ENCODE measurements at places on chromosomes 2 and 18.

DNA sequence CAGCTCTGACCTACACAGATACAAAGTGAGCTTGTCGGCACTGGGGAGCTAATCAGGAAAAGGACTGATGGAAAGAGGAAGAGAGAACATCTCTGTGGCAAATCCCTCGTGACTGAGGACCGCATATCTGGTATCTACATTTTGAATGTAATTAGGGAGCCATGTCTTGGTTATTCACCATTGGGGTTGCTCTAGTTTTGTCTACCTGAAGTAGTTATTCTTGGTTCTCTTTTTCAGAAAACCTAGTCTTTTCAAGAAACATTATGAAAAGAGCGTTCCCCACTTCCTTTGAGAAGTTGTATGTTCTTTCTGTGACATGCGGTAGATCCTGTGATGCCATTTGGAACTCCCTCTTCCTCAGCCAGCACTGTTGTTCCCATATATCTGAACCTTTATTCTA lies 104.4 kb downstream of the DOCK10 start:
- DNase-seq = no peak

DNA sequence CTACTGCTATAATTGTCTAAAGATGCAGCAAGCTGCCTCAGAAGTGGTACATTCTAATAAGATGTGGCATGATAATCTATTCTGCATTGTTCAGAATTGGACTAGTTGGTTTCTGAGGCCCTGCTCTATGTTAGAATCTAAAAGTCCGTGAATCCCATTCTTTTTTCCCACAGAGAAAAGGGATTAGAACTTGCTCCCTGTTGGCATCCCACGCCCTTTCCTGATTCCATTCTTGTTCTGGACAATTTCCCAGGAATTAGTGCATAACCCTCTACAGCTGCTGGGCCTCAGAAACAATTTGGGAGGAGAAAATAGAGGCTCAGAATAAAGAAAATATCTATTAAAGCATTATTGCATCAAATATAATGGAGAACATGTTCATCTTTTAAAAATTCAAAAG lies 282.7 kb downstream of the NRXN1 start:
- DNase-seq = no peak

DNA sequence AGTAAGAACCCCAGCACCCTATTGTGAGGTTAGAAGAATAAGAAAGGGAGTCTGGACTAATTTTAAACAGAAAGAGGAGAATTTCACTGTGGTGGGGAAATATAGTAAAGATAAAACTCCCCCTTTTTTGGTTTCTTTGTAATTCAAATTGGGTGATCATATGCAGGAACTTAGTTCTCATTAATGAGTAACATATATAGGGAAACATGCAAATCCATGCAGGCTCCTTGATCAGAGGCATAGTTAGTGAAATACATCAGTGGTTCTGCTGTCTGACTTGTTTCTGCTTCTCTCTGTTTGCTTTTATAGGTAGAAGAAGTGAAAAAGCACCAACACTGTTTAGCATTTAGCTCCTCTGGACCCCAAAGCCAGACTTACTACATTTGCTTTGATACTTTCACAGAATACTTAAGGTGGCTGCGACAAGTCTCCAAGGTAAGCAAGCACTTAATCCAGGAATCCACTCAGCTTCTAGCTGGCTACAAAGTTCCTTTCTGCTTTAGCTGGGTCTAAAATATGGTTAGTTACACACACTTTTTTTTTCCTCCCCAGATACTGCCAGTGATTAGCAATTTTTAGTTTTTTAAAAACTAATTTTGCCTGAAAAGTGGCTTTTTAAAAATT lies 123.2 kb downstream of the PHLPP1 start:
- no peak for DNase-seq

DNA sequence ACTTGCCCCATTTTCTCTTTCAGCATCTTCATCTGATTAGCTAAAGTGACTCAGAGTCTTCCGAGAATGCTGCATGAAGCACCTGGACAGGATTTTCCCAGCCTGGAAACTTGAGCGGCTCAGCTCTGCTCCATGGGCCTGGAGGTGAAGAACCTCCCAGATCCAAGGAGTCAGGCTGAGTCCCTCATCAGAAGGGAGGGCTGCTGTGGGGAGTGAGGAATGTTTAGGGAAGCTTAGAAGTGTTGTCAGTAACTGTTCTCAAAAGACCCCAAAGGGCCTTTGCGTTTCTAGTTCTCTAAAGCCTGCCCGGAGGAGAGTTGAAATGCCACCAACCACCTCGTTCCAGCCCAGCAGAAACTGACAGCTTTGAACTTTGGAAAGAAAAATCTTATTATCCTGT lies 157.1 kb downstream of the CLIP4 start:
- no peak for DNase-seq

- no peak for DNase-seq
Observed at GRCh38 chr2:16148632-16149348, 208.4 kb downstream of the MYCN start.

DNA sequence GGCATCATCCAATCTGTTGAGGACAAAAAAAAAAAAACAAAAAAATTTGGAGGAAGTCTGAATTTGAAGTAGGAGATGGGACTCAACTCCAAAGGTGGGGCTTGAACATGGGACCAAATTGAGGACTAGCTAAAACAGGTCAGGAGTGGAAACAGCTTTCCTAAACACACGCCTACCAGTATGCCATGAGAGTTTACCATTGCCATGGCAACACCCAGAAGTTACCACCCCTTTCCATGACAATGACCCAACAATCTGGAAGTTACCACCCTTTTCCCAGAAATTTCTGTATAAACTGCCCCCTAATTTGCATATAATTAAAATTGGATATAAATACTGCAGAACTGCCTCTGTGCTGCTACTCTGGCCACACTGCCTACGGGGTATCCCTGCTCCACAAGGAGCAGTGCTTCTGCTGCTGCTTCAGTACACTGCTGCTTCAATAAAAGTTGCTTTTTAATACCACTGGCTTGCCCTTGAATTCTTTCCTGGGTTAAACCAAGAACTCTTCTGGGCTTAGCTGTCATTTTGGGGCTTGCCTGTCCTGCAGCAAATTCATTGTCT lies 73.3 kb upstream of the FSIP2 start:
- DNase-seq = no peak

GRCh38 chr18:65227970-65228369 lies 522.8 kb upstream of the CDH7 start:
- no peak for DNase-seq

DNA sequence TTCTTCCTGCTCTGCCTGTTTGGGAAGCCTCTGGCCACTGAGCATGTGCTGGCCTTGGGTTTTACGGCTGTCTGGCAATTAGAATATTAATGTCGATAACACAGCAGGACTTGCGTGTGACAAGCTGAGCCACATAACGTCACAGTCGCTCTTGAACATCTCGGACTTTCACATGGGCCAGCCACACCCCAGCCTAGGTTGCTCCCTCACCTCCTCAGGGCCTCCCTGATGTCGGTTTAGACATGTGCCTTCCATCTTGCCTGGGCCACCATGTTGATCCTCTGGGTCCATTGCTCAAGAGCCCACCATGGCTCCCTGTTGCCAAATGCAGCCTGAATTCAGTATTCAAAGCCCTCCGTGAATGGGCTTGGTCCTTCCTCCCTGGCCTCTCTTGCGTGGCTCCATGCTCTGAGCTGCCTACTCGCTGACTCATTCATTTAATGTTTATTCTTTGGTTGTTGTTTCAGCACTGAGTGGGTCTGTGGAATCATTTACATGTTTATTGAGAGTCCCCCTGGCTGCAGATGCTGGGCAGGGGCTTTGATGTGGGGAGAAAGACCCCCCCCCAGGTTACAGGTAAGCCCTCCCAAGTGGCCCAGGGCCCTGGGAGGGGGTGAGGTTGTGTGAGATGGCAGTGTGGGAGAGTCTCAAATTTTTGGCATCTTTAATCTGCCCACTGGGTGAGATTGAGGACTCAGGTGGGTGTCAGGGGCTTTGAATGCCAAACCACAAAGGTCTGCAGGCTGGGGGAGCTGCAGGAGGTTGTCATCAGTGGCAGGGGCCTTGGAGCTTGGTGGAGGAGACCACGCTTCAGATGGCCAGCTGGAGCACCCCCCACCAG lies 62.0 kb downstream of the ODC1 start:
- DNase-seq = no peak

DNA sequence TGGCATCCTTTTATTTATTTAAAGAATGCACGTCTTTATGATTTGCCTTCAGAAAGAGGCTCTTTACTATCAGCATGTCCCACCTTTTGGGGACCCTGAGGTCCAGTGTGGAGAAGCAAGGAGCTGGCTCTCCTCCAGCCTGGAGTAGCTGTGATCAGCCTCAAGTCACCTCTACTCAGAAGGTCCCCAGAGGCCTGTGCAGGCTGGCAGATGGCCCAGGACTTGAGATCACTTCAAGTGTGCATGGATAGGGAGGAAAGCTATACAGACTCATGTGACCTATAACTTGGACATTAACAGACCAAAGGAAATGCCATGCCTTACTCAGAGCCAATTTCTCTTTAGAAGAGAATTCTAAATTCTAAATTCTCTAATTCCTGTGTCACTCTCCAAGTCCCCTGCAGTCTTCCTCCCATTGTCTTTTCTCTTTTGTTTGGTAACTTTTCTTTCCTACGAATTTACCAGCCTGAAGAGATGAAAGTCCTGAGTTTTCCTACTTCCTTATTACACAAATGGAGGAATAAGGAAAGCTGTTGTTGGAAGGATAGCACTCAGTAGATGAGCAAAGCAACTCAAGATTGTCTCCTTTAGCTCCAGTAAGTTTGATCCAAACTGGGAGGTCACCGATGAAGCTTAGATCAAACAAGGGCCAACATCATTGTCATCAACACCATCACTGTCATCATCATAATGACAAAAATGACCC lies 163.9 kb downstream of the GFPT1 start:
- no peak for DNase-seq

- no peak for DNase-seq
Observed at GRCh38 chr2:168155680-168156079, 91.7 kb downstream of the STK39 start.

DNA sequence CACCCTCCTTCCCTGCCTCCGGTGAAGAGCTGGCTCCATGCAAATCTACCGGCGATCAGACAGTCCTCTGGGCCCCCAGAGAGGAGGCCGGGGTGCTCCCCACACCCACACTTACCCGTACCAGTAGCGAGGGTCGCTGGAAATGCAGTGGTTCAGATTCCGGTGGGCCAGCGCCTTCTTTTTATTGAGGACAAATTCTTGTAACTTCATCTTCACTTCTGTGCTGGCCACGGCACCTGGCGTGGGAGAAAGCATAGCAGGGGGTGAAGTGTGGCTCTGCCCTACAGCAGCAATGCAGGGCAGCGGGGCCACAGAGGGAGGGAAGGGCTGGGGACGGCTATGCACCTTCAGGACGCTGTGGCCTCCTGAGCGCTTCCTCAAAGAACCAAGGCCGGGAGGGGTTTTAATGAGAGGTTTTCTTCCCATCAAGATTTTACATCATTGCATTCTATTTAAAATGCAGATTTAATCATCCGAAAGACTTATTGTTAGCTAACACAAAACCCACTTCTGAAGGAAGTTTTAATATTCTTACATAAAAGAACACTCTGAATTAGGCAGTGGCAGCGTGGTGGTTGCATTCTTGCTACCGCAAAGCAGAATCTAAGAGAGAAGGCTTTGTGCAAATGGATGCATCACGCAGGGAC lies 237.0 kb downstream of the HDAC4 start:
- no peak for DNase-seq

DNA sequence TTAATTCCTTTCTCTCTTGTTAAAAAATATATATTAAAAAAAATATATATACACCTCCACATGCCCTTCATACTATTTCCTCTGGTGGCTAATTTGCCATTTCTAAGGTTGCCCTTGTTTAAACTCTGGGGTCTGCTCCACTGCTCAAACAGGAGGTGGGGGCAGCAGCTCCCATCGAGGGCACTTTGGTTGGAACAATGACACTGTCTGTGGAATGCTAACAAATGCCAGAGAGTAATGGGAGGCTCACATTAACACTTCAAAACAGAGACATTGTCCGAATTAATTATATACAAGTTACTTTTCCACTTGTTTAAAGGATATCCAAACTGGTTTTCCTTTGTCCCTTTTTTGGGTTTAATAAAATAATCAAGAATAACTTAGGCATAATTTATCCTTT lies 58.8 kb upstream of the CD302 start:
- DNase-seq = no peak

DNA sequence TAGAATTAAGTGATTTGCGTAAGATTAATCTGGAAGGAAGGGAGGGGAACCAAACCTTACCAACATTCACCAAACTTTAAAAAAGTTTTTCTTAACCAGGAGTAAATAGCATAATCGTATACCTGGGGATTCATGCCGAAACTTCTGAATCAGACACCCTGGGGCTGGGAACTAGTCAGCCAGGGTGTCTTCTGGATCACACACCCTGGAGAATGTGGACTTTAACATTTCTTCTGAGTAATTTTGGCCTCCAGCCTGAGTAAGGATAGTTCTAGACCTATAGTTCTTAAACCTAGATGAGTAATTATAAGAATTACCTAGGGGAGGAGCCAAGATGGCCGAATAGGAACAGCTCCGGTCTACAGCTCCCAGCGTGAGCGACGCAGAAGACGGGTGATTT lies 44.1 kb upstream of the MEIS1 start:
- no peak for DNase-seq

- no peak for DNase-seq
Observed at GRCh38 chr18:64806691-64807090, 657.8 kb upstream of the LINC00305 start.

GRCh38 chr2:241853651-241854341 lies 4.9 kb downstream of the PDCD1 start:
- DNase-seq = no peak
